ENCODE measurements at places on chromosomes 1 and 21.

- DNase-seq, result no peak
Observed at GRCh38 chr21:34900376-34900775, 148.7 kb downstream of the RUNX1 start.

- DNase-seq, result no peak
Observed at GRCh38 chr1:47187231-47187925, 2.5 kb downstream of the PDZK1IP1 start.

- DNase-seq, result no peak
Observed at GRCh38 chr1:3011631-3012455, 9.4 kb upstream of the ACTRT2 start.

- no peak for DNase-seq
Observed at GRCh38 chr1:26344147-26344920, 9.6 kb downstream of the CRYBG2 start.

- no peak for DNase-seq
Observed at GRCh38 chr21:30616125-30616524, at the start of gene KRTAP20-1. Gene KRTAP20-1 (plus strand): TSS chr21:30616425. CDS start chr21:30616455, 30 bp downstream.

DNA sequence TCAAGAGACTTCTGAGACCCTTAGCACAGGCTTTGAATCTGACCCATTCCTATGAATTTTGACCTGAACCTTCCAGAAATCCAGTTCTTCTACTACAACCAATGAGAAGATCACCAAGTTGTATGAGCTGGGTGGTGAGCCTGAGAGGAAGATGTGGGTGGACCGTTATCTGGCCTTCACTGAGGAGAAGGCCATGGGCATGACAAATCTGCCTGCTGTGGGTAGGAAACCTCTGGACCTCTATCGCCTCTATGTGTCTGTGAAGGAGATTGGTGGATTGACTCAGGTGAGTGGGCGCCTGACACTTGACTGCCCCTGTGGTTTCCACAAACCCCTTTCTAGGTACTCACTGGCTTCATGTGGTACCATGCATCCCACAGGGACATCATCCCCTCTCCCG lies 20.0 kb upstream of the PIGV start:
- DNase-seq, result no peak

- no peak for DNase-seq
Observed at GRCh38 chr1:115160728-115161127, 71.4 kb upstream of the TSPAN2 start.

GRCh38 chr1:107525961-107526360 lies 385.1 kb downstream of the NTNG1 start:
- DNase-seq, result no peak

GRCh38 chr1:118821801-118822200 lies 166.3 kb downstream of the TBX15 start:
- no peak for DNase-seq

DNA sequence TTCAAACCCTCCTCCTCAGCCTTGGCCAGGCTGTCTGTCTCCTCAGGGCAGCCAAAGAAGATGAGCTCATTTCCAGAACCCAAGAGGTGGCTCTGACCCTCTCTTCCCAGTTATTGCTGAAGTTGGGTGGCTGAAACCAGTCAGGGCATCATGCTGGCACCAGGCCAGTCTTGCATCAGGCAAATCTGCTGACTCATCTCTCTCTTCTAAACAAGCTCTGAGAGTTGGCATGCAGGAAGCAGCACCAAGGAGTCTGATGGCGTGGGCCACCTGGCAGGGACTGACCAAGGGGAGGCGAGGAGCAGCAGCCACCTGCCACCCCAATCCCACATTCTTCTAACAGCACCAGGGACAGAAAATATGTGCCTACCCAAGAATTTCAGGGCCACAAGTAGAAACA lies 104.8 kb upstream of the ATP1A1 start:
- DNase-seq, result peak; percentile 9

DNA sequence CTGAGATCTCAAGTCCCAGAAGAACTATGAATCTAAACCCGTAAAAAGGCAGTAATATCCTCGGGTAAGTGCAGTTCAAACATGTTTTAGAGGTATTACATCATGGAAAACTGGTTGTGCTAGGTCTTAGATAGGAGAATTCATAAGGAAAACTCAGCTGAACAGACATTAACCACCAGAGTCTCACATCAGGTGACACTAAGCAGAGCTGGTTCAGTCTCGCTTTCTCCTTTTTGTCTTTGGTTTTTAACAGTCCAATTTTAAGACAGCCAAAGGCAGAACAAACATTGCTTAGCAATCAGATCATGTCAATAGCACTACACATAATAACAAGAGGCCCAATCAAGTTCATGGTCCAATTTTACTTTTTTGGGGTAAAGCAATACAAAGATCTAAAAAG lies 63.1 kb upstream of the MUTYH start:
- DNase-seq, result no peak

- DNase-seq, result no peak
Observed at GRCh38 chr21:25573409-25574206, 33.7 kb downstream of the MRPL39 start.

GRCh38 chr1:9253453-9254105 lies 19.0 kb downstream of the H6PD start:
- no peak for DNase-seq

GRCh38 chr1:90561103-90561783 lies 155.9 kb downstream of the BARHL2 start:
- DNase-seq, result no peak

- DNase-seq, result no peak
Observed at GRCh38 chr21:41725421-41726031, 41.3 kb downstream of the RIPK4 start.

DNA sequence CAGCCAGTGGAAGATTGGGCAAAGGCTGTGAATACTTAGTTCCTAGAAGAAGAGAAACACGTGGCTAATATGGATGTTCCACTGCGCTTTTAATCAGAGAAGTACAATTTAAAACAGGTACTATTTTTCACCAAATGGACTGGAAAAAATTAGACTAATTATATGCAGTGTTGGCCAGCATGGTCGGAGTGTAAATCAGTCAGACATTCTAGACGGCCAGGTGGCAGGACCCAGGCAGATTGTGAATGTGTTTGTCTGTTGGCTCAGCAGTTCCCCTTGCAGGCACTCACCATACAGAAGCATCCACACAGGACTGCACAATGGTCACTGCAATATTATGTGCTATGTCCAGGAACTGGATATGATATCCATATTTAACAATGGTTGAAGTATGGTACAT lies 23.9 kb upstream of the SLC25A34 start:
- no peak for DNase-seq

DNA sequence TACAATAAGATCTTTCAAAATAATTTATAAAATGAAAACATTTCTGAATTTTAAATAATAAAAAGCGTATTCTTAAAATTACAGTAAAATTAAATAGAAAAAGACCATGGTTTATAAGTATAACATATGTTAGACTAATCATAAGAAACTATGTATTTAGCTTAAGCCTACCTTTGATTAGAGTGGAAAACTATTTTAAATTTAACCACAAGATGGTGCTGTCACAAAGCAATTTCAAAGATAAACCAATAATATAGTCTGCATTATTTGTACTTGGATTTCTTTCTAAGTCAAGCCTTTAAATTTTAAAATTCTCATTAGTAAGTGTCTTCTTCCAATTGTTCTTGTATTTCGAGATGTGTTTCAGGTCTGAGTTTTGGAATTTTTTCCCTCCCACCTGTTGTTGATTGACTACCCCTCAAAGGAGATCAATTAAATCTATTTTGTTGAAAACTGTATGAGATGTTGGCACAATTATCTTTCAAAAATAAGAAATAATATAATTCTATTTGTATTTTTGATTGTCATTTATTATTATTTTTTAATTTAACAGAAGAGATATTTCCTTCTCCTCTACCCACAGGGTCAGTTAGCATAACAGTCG lies 459.8 kb downstream of the KCNT2 start:
- peak; percentile 48 for DNase-seq

All from NCI-H1048 (cell line).